Activated T-helper 1 cell treated with anti-CD3 and anti-CD28 coated beads, Interleukin-12 subunit alpha, Interleukin-12 subunit beta, Interleukin-2, Interleukin-4 antibody, amounts not matched to agents 30 ng/mL and 10 ng/mL and 1 ng/mL, durations not matched to agents 14 hours and 24 hours and 36 hours (primary cell): ENCODE measurements at places on chromosomes 1 and 21. TPM values are rescaled to one million over a fixed set of nuclear protein-coding genes. Genes with fewer than 3 reads are reported as not detected.

GRCh38 chr1:220887520-220888416 is 8.5 kb downstream of the HLX start:
- no peak for DNase-seq

The CFAP107 gene
- not detected in 2 replicates for total RNA-seq

DNA sequence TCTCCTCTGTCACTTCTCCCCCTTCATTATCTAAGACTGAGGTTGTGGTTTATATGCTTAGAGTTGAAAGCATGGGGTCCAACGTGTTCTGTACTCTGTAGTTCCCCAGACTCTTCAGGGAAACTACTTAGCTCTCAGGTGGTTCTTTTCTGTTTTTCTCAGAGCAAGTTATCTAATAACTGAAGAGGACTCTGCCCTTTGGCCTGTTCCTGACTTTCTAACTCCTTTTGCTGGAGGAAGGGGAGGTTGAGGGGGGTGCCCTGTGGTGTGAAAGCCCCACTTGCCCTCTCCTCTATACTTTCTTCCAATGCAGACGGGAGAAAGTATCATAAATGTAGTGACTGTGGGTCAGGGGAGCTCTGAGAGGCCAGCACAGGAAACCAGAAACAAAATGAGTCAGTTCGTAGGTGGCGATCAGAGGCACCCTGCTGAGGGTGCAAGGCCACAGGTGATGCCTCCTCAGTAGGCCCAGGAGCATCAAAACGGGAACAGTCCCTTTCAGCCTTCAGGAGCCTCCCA is 5.0 kb downstream of the SLC25A44 start:
- no peak for DNase-seq

DNA sequence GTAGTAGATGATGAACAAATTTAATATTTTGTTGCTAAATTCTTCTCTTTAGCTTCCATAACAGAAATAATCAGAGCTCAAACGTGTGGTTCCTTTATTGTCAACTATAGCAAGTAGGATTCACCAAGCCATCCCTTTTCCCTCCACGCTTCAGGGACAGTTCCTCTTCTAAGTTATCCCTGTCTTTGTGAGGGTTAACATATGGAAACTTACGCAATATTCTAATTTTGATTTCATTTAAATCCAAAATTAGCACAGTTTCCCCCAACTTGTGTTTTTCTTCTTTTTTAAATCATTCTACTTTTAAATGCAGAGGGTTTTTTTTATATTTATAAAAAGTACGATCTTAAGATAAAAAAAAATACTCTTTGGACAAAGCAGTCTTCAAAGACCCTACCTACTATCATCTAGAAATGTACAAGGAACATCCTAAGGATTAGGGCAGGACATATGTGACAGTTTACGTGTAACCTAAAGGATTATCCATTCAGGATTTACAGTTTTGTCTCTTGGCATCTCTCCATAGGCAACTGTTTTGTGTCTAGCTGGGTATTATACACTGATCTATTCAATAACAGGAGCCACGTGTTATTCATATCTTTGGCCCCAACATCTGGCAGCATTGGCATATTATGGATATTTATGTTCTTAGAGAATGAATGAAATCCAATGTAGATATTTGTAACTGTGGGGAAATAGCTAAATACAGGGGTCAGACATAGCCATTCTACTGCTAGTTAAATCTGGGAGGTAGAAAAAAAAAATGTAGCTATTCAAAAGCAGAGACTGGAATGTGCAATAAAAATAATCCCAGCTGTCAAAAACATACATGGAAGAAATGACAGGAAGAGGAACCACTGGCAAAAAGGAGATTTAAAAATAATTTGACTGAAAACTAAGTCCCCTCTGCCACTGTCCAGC is 272.9 kb downstream of the NEGR1 start:
- no peak for DNase-seq

DNA sequence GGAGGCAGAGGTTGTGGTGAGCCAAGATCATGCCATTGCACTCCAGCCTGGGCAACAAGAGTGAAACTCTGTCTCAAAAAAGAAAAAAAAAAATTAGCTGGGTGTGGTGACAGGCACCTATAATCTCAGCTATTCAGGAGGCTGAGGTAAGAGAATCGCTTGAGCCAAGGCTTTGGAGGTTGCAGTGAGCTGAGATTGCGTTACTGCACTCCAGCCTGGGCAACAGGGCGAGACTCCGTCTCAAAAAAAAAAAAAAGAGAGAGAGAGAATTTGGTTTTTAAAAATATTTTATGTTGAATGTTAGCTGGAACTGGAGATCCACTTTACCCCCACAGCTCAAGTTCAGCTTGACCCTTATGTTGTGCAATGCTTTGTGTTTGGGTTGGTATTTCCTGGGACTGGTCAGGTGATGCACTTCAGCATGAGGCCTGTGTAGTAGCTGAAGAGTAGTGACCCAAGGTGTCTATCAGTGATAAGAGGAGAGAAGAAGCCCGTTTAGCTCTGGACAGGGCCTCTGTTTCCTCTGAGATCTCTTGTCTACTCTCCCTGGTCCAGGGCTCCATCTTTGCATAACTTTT is 36.8 kb upstream of the MACF1 start:
- DNase-seq: no peak
